ENCODE measurements at places on chromosomes 11 and 22. TPM values are rescaled to one million over a fixed set of nuclear protein-coding genes. Genes with fewer than 3 reads are reported as not detected.

DNA sequence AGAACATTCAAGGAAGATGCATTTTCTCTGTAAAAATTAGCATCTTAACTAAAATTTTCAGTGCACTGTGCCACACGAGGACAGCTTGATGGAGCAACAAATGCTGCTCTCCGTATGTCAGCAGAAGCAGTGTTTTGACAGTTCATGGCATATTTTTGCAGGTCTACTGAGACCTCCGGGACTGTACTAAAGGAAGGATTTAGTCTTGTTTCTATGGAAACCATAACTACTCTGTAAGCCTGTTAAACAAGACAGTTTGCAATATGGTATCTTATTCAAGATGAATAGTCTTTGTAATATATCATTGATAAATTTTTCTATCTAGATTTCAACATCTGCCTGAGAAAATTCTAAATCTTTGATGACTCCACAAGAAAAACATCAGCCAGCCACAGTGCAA is 184.0 kb upstream of the GUCY1A2 start:
- no peak overlapping the region for H3K27ac ChIP-seq
- no peak overlapping the region for H3K4me3 ChIP-seq
- H3K36me3 ChIP-seq = no peaks in the 10 kb centered on the region
- no peaks in the 10 kb centered on the region for H3K4me1 ChIP-seq
- H3K27me3 ChIP-seq = no peaks in the 10 kb centered on the region

- H3K36me3 ChIP-seq = no peaks in the 10 kb centered on the region
- no peaks in the 10 kb centered on the region for H3K4me1 ChIP-seq
- no peak within 1 kb of the TSS for H3K4me3 ChIP-seq
- peaks cover 5% of the 10 kb centered on the region for H3K27me3 ChIP-seq
- H3K27ac ChIP-seq = no peak within 1 kb of the TSS
These were observed at the start of gene TTLL8 for GRCh38 chr22:50058061-50058905. Gene TTLL8, minus strand, starts transcription at chr22:50058298.

Gene APLNR
- not detected for polyA plus RNA-seq

DNA sequence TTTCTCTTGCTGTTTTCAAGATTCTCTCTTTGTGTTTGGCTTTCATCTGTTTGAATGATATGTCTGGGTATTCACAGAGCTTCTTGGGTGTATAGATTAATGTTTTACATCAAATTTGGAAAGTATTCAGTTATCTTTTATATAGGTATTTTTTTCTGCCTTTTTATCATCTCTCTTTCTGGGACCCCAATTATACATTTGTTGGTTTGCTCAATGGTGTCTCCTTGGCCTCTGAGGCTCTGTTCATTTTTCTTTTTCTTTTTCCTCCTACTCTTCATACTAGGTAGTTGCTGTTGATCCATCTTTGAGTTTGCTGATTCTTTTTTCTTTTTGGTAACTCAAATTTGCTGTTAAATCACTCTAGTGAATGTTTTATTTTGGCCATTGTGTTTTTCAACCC is 14.3 kb downstream of the PLAAT5 start:
- no peaks in the 10 kb centered on the region for H3K4me1 ChIP-seq
- DNase-seq = no peak
- no peaks in the 10 kb centered on the region for H3K36me3 ChIP-seq
- H3K4me3 ChIP-seq = no peak overlapping the region

DNA sequence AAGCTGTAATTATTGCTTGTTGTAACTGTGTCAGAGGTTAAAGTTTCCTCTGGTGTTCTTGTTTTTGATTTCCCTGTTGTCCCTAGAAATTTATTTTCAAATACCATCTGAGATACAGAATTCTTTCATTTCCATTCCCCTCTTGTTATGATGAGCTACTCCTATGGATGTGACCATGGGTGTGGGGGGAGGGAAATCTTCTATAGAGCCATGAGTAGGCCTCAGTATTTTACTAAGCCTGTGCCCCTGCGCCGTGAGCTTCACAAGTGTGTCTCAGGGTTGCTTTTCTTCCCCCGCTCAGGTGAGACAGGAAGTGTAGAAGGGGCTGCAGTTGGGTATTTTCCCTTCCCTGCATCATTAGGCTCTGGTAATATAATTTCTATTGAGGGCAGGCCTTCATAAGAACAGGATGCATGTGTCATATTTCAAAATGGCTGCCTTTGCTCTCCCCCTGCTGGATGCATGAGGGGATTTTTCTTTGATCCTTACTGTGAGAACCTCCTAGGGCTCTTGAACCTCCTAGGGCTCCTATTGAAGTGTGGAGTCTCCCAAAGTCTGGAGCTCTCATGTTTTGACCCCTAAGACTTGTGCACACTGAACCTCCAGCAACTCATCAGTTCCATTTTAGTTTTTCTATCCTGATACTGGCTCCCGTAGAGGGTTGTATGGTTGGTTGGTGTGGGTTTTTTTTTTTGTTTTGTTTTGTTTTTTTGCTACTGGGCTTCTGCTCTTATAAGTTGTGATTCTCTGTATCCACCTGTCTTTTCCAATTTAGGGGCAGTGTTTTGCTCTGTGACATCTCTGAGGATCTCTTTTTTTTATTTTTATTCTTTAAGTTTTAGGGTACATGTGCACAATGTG is 658.2 kb downstream of the NTM start:
- H3K27ac ChIP-seq = no peak overlapping the region
- no peak overlapping the region for H3K4me3 ChIP-seq

- H3K4me3 ChIP-seq = no peak overlapping the region
- no peak for DNase-seq
- H3K36me3 ChIP-seq = no peaks in the 10 kb centered on the region
- no peaks in the 10 kb centered on the region for H3K27me3 ChIP-seq
- H3K4me1 ChIP-seq = peaks cover 14% of the 10 kb centered on the region
These were observed 81.4 kb downstream of the KCNQ1 start for GRCh38 chr11:2525941-2526807.

- H3K36me3 ChIP-seq = no peaks in the 10 kb centered on the region
- H3K4me1 ChIP-seq = no peaks in the 10 kb centered on the region
- DNase-seq = no peak
- no peak overlapping the region for H3K27ac ChIP-seq
- no peak overlapping the region for H3K4me3 ChIP-seq
- H3K27me3 ChIP-seq = no peaks in the 10 kb centered on the region
These were observed 63.7 kb upstream of the PARVG start for GRCh38 chr22:44116755-44117684.

- H3K27me3 ChIP-seq = no peaks in the 10 kb centered on the region
- H3K27ac ChIP-seq = no peak overlapping the region
- no peak overlapping the region for H3K4me3 ChIP-seq
- H3K4me1 ChIP-seq = no peaks in the 10 kb centered on the region
These were observed 385.1 kb upstream of the CCDC90B start for GRCh38 chr11:83671289-83671688.

Gene GAB4
- not detected for polyA plus RNA-seq

DNA sequence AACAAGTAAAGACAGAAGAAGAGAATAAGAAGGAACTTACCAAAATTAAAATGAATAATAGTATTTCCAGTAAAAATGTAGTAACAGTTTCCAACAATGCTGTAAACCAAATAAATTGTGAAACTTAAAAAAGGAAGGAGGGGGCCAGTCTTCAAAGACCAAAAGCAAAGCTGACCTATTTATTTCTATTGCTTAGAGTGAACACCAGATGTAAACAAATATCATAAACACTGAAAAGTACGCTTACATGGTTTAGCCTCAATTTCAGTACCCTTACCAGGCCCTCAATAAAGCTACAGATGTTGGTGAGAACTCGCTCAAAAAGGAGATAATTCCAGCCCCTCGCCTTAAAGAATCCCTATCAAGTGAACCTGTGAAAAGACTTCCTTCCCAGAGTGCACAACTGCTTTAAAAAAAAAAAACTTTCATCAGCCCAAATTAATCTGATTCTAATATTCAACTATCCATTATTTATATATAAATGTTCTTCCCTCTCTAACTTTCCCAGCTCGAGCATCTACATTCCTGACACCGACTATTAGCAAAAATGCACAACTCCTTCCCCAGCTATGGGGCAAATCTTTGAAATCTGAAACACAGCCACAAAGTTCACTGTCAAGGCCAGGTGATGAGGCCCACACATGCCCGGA is 2.4 kb downstream of the PHF21A start:
- peaks cover 61% of the 10 kb centered on the region for H3K4me1 ChIP-seq
- peak overlapping the region; percentile 72 for H3K4me3 ChIP-seq
- peak overlapping the region; percentile 65 for H3K27ac ChIP-seq
- no peaks in the 10 kb centered on the region for H3K36me3 ChIP-seq

GRCh38 chr22:23898006-23898974 is 4.1 kb downstream of the MIF start:
- DNase-seq = no peak
- no peaks in the 10 kb centered on the region for H3K27me3 ChIP-seq
- H3K4me1 ChIP-seq = peaks cover 18% of the 10 kb centered on the region
- H3K27ac ChIP-seq = no peak overlapping the region
- no peak overlapping the region for H3K4me3 ChIP-seq

- no peaks in the 10 kb centered on the region for H3K4me1 ChIP-seq
- no peaks in the 10 kb centered on the region for H3K36me3 ChIP-seq
- DNase-seq = no peak
- no peak overlapping the region for H3K4me3 ChIP-seq
- H3K27ac ChIP-seq = no peak overlapping the region
- H3K27me3 ChIP-seq = no peaks in the 10 kb centered on the region
These were observed 1307.8 kb upstream of the RAG2 start for GRCh38 chr11:37905707-37906417.

Gene OR5D13
- polyA plus RNA-seq = not detected

Gene PTGDR2
- 3.5 TPM for polyA plus RNA-seq

- no peak overlapping the region for H3K4me3 ChIP-seq
- peaks cover 62% of the 10 kb centered on the region for H3K36me3 ChIP-seq
- peak; percentile 75 for DNase-seq
- no peaks in the 10 kb centered on the region for H3K27me3 ChIP-seq
- H3K4me1 ChIP-seq = peaks cover 44% of the 10 kb centered on the region
- peak overlapping the region; percentile 45 for H3K27ac ChIP-seq
These were observed 3.9 kb downstream of the SH3BP1 start for GRCh38 chr22:37643225-37643847.

- H3K4me1 ChIP-seq = peaks cover 72% of the 10 kb centered on the region
- H3K27me3 ChIP-seq = no peaks in the 10 kb centered on the region
- peaks cover 9% of the 10 kb centered on the region for H3K36me3 ChIP-seq
- H3K27ac ChIP-seq = peak overlapping the region; percentile 93
- no peak for DNase-seq
These were observed 743 bp upstream of the CD3D start for GRCh38 chr11:118343248-118343647.

DNA sequence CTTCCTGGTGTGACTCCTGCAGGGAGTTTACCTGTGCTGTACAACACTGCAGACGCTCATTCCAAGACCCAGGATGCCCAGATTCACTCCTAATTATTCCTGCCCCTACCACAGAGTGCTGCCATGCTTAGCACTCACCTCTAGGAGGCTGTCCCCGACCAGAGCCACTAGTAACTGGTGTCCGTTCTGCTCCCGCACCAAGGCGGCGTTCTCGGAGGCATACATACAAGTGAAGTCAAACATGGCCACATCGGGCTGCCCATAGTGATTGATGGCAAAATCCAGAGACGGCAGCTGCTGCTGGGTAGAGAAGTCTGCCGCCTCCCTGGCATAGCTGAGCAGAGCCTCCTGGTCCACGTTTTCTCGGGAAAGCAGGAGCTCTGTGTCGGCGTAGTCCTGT is 122.3 kb upstream of the BID start:
- H3K4me3 ChIP-seq = no peak overlapping the region
- no peak overlapping the region for H3K27ac ChIP-seq
- H3K4me1 ChIP-seq = no peaks in the 10 kb centered on the region
- no peaks in the 10 kb centered on the region for H3K27me3 ChIP-seq

Gene LAYN
- not detected for polyA plus RNA-seq

- no peaks in the 10 kb centered on the region for H3K36me3 ChIP-seq
- no peak overlapping the region for H3K4me3 ChIP-seq
- no peaks in the 10 kb centered on the region for H3K4me1 ChIP-seq
- DNase-seq = no peak
- peaks cover 13% of the 10 kb centered on the region for H3K27me3 ChIP-seq
- no peak overlapping the region for H3K27ac ChIP-seq
These were observed 27.4 kb downstream of the NRXN2 start for GRCh38 chr11:64695548-64695947.

GRCh38 chr11:87097582-87097981 is 59.8 kb downstream of the TMEM135 start:
- H3K27ac ChIP-seq = no peak overlapping the region
- peaks cover 13% of the 10 kb centered on the region for H3K4me1 ChIP-seq
- H3K36me3 ChIP-seq = no peaks in the 10 kb centered on the region
- DNase-seq = peak; percentile 31

DNA sequence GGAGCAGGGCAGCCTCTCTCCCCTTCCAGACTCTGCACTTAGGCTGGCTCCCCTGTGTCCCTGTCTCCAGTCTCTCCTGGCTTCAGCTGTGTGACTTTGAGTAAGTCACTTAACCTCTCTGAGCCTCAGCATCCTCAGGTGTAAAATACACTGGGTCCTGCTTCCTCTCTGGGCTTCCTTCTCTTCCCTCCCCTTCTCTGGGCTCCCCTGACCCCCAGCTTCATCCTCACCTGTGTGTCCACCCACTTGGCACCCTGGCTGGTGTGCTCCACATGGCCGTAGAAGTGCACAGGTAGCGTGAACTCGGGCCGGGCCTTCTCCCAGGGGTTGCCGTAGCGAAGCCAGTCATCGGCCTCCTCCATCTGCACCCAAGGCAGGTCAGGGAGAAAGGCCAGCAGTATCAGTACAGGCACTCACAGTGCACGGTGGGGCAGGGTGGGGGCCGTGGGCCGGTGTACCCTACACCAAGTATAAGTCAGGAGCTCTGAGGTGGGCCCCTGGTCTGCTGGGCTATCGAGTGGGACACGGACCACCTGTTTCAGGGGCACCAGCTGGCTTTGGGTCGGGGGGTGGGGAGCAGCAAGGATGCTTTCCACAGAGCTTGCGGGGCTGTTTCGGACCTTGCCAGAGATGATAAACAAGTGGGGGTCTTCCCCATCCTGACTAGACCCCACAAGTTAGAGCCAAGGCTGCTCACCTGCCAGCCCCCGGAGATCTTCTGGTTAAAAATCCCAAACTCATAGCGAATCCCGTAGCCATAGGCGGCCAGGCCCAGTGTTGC is 2.0 kb downstream of the PYGM start:
- no peaks in the 10 kb centered on the region for H3K27me3 ChIP-seq
- DNase-seq = peak; percentile 31
- H3K27ac ChIP-seq = no peak overlapping the region

DNA sequence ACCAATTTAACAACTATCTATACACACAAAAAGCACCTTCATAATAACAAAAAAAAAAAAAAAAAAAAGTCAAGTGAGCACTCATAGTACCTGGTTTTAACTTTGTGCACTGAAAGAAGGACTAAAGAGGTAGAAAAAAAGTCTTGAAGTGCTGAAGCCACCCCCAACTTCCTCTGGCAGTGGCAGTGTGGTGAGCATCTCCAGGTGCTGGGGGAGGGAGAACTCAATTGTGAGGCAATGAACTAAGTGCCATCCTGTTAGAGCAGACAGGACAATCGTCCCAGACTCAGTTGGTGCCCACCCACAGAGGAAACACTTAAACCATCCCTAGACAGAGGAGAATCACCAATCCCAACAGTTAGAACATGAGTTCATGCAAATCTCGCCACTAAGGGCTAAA is 22.7 kb upstream of the OR52M1 start:
- no peaks in the 10 kb centered on the region for H3K27me3 ChIP-seq
- no peak for DNase-seq
- no peak overlapping the region for H3K4me3 ChIP-seq
- no peaks in the 10 kb centered on the region for H3K4me1 ChIP-seq
- H3K27ac ChIP-seq = no peak overlapping the region
